ENCODE measurements at places on chromosomes 5 and 9. TPM values are rescaled to one million over a fixed set of nuclear protein-coding genes. Genes with fewer than 3 reads are reported as not detected.

The TYRP1 gene
- 2.6 TPM for polyA plus RNA-seq

The ANKRD31 gene
- 0.53 TPM for polyA plus RNA-seq

The DNAJC18 gene
- 43.3 TPM for polyA plus RNA-seq

The IL5 gene
- not detected for polyA plus RNA-seq

The SOX30 gene
- polyA plus RNA-seq, result 0.51 TPM

The HAVCR2 gene
- 8.5 TPM for polyA plus RNA-seq

The FYB1 gene
- 6.0 TPM for polyA plus RNA-seq

The FAM153A gene
- polyA plus RNA-seq, result 8.6 TPM

The CDKN2B-AS1 gene
- 0.29 TPM for polyA plus RNA-seq

The CYLC2 gene
- polyA plus RNA-seq, result not detected

The AFAP1L1 gene
- 19.7 TPM for polyA plus RNA-seq

The NUTM2G gene
- 1.7 TPM for polyA plus RNA-seq

The PCDHAC1 gene
- 3.8 TPM for polyA plus RNA-seq

The TMOD1 gene
- polyA plus RNA-seq, result 104 TPM
